NK-92 treated with Interleukin-12 subunit alpha and Interleukin-12 subunit beta, amount 100 ng/mL, for 24 hours (cell line): ENCODE measurements at places on chromosomes 7 and 10.

DNA sequence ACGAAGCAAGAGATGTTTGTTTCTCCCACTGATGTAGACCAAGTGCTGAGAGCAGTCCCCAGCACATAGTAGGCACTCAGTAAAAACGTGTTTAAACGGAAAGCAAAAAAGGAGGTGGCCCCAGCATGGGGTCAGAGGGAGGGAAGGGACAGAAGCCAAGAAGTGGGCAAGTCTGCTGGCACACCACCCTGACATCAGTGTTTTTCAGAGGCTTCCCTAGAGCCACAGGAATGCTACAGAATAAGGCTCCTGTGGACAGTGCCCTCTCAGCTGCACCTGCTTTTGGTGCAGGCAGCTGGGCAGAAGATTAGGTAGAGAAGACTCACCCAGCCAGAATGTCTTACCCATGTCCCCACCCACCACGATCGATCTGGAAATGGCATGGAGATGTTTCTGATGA lies 8.3 kb upstream of the ANKRD1 start:
- no peak for DNase-seq

DNA sequence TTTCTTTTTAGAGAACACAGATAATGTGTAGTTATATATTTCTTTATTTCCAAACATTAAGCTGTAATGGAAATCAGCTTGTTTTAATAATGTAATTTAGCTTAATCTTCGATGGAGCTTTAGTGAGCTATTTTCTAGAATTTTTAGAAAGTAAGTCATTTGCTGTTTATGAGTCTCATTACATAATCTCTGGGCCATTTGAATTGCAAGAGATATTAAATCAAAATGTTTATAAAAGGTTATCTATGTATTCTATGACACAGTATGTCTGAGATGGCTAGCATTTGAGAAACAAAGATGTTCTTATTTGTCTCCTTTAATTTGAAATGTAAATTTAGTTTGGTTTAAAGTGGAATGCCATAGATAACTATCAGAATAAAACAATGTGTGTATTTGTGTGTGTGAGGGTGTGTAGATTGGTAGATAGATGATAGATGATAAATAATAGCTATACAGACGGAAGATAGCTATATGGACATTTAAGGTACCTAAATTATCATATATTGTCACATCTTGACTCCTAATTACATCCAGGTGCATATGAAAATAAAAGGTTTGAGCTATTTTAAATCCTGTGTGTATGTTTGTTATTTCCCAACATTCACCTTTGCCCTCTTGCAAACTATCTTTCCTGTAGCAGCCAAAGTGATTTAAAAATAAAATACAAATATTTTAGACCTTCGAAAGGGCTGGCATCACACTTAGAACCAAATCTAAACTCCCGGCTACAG lies 478.0 kb upstream of the KLF6 start:
- DNase-seq = no peak

DNA sequence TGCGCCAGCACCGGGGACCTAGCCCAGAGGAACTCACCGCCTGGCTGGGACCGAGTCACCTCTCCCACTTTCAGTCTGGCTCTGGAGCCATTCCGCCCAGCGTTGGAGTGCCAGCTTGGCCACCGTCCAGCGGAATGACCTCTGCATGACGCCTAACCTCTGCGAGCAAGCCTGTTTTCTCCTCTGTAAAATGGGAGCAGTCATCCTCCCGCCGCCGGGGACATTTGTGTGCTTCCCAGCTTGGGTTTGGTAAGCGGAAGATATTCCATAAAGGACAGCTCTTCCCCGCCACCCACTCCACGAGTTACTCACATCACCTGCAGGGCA lies 1.3 kb upstream of the ZCCHC24 start:
- no peak for DNase-seq

DNA sequence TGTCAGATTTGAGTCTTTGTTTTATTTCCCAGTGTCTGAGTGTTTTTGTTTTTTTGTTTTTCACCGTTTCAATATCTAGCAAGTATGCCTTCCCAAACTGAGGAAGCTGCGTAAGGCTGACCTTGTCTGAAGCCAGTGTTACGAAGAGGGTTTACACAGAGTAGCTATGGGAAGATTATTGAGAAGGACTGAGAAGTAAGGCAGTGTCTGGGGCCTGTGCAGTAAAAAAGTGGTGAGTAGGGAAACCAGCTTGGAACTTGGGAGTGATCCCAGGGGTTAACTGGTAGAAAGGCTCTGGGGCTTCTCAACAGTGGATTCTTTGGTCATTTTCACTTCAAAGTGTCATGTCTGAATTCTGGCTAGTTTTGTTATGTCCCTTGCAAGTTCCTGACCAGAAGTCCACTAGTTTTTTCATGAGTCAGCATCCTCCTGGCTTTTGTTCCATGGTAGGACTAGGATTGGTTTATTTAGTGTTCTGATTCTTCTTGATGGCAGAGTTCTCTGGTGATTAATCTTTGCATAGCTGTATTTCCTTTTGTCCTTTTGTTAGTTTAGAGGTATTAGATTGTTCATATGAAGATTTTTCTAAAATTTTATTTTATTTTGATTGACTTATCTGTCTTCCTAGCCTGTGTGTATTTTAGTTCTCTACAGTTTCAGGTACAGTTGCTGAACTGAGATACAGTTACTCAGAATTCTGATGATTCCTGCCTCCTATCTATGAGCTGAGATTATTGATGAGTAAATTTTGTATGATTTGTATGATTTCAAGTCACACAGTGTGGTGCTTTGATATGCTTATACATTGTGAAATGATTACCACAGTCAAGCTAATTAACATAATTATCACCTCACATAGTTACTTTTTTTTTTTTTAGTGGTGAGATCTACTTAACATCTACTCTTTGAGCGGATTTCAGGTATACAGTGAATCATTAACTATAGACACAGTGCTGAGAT lies 19.0 kb downstream of the GARS1 start:
- no peak for DNase-seq

DNA sequence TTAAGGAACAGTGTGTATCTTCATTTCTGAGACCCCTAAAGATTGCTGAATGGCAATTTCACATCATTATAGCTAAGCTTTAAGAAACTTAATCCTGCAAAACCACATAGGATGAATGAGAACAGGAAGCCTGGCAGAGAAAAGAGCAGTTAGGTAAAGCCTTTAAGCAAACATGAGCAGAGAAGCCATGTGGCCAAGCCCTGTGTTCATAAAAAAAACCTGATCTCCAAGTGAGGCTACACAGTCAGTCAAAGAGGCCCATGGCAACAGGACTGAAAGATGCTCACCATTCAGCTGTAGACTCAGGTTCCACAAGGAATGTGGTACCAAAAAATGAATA lies 9.3 kb downstream of the LIPA start:
- DNase-seq = no peak

DNA sequence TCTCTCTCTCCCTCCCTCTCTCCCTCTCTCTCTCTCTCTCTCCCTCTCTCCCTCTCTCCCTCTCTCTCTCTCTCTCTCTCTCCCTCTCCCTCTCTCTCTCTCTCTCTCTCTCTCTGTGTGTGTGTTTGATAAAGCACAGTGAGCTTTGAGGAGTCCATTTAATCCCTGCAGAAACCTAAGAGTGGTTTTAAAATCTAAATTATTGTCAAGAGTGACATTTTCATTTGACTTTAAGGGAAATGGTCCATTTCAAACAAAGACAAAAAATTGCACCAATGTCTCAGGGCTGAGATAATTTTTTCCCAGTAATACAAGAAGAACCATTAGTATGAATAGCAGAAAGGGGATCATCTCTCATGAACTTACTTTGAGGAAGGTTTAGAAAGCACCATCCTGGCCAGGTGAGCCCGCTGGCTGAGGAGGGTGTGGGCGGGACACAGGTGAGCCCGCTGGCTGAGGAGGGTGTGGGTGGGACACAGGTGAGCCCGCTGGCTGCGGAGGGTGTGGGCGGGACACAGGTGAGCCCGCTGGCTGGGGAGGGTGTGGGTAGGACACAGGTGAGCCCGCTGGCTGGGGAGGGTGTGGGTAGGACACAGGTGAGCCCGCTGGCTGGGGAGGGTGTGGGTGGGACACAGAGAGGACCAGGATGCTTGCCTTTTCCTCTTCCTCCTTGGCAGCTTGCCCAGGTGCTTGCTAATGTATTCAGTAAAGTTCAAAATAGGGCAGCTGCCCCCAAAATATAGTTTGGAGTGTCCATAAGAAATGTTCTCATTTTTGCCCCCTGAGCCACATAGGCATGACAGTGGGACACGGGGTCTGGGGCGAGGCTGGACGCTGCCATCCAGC lies 125.0 kb downstream of the DNAJB6 start:
- DNase-seq = no peak

DNA sequence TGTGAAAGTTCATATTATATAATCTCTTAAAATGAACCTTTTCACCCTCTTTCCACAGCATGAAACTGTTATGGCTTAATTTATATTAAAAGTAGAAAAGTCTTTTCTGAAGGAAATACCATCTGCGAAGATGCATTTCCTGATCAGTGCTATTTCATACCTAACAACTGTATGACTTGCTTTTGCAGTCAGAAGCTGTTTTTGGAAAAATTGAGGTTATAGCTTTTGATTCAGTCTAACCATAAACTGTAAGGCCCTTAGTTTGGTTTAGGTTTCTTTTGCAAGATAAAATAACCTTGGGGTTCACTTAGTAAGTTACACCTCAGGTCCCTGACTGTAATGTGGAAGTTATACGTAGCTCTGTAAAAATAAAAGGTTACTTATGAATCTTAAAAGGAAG lies 22.7 kb upstream of the PARP12 start:
- no peak for DNase-seq

- no peak for DNase-seq
These were observed 86.4 kb downstream of the ADAM12 start for GRCh38 chr10:126301701-126302475.

DNA sequence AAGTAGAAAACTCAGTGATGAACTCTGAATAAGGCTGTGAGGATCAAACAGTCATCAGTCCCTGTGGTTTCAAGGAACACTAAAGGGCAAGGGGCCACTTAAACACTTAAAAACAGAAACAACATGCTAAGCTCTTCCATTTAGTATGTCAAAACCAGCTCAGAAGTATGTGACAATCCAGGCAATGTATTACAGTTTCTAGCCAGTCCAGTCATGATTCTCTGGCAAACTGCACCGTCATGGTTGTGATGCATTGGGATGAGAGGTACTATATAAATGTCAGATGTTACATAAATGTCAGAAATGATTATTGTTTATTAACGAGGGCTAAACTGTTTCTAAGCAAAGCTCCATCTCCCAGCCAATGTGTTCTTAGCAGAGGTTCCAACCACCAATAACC lies 4.7 kb upstream of the CREB5 start:
- no peak for DNase-seq

DNA sequence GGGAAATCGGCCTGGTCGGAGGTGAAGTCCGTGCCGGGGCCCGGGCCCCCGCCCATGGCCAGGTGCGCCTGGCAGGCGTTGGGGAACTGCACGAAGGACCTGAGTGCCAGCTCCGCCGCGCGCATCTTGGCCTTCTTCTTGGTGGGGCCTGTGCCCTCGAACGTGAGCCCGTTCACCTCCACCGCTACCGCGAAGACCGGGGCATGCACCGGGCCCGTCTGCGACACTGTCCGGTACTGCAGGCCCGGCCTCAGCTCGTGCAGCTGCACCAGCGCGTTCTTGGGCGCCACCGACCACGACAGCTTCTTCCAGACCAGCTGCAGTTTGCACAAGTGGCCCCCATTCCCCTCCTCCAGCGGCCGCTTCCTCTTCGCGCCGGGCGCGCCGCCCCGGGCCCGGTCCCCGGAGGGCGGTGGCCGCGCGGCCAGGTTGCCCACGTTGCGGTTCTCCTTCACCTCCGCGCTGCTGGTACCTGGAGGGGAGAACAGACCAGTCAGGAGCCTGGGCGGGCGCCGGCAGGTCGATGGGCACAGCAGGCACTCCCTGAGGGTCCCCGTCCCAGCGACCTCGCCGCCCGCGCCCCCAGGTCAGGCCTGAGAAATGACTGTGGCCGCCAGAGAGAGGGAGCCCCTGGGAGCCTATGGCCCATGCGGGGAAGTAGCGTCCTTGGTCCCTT lies 307.4 kb downstream of the WDR37 start:
- DNase-seq = no peak

DNA sequence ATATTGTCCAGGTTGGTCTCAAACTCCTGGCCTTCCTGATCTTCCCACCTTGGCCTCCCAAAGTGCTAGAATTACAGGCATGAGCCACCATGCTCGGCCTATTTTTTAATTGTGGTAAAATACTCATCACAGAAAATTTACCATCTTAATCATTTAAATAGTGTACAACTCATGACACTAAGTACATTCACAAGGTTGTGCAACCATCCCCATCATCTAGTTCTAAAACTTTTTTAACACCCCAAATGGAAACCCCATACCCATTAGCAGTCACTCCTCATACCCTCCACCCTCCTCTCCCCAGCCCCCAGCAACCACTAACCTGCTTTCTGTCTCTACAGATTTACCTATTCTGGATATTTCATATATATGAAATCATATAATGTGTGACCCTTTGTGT lies 90.3 kb downstream of the DOCK4 start:
- DNase-seq = no peak

- no peak for DNase-seq
These were observed 197.3 kb upstream of the PODXL start for GRCh38 chr7:131753620-131754222.

- no peak for DNase-seq
These were observed 493.2 kb upstream of the AUTS2 start for GRCh38 chr7:69105092-69105491.

- no peak for DNase-seq
These were observed 202.1 kb downstream of the TNS3 start for GRCh38 chr7:47379629-47380324.

DNA sequence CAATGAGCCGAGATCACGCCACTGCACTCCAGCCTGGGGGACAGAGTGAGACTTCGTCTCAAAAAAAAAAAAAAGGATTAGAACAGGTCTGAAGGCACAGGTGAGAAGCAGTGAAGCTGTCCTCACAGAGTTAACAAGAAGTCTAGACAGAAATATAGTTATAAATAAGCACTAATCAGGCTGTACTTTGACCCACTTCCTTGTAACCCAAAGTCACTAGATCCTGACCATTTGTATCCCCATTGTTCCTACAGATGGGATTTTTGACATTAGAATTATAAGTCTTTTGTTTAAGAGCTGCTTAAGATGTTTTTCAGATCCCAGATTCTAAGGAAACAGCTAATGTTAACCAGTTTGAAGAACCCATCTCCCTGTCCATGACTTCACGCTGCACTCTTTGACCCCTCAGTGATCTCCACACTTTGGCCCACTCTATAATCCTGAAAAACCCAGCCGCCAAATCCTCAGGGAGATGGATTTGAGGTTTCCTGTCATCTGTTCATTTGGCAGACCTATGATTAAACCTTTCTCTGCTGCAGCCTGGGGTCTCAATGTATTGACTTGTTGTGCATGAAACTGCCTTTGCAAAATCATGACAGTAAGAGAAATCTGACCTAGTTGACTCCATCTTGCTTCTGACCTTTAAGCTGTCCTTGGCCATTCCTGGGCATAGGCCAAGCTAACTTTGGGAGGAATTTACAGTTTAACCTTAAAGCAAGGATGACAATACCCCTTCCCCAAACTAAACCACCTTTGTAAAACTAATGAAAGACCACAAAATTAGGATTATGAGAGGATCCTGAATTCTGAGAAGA lies 11.4 kb downstream of the SSMEM1 start:
- no peak for DNase-seq

DNA sequence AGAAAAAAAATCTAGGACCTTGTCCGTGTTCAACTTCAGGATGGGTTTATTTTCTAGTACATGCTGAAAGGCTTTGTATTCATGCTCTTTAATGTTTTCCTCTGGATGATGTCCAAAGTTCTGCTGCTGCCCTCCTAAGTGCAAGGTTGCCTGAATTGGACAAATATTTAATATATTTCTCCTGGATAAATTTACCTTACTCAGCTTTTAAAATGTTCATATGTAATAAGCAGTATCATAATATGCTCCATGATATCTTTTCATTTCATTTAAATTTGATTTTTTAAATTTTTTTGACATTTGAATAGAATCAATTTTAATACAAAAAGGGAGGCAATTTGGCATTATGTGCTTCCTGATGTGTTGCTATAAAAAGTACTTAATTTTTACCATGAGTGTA lies 95.9 kb upstream of the SLC25A13 start:
- DNase-seq = no peak
